Naive thymus-derived CD4-positive, alpha-beta T cell (primary cell): ENCODE measurements at places on chromosomes 3 and 15. TPM values are rescaled to one million over a fixed set of nuclear protein-coding genes. Genes with fewer than 3 reads are reported as not detected.

- peak; percentile 29 for DNase-seq
Measured at GRCh38 chr3:43855674-43856299, 165.0 kb downstream of the ABHD5 start.

GRCh38 chr3:188472336-188472735, 318.4 kb downstream of the LPP start:
- DNase-seq, result no peak

NR2F2 gene
- total RNA-seq, result not detected

- no peak for DNase-seq
Measured at GRCh38 chr15:89367485-89368451, 33.1 kb upstream of the POLG start.

DNA sequence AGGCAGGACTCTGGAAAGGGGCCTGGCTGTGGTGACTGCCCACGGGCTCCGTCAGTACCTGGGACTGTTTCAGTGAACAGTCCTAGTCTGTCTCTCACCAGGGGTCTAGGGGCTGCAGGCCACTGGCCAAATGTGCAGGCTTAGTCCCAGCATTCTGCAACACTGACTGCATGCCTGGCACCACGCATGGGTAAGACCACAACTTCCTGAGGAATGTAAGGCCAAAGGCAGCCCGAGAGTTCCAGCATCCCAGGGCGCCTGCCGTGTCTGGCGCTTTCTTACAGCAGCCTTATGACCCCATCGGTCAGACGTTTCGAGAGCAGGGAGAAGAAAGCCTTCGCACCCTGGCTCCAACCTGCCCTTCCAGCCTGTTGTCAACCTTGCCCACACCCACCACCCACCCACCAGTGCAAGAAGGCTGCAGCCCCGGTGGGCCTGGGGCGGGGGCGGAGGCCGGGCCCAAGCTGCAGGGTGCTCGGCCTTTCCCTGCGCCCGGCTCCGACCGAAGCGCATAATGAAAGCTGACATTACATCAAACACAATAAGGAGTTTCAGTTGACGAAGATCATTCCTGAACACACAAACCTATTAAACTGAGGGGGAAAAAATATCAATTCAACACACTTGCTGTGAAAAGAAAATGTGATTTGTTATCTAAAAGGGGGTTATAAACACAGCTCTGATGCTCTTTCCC, 29.5 kb upstream of the TMEM115 start:
- DNase-seq, result no peak

GRCh38 chr3:39479701-39480414, 12.4 kb downstream of the MOBP start:
- no peak for DNase-seq

DNA sequence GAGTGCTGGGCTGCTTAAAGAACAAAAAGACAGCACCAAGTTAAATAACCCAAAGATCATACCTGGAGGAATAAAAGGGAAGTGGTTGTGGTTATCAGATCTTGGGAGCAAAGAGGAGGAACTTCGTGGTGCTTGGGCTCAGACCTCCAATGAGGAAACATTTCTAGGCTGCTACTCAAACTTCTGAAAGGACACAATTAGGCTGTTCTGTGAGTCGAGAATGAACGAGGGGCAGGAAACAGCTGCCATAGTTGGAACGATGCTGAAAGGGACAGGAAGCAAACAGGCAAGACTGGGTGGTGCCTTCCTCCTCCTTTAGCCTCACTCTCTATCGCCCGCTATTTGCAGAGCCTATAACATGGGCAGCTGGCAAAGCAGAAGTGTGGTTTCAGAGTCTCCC, 276.3 kb upstream of the ARRDC4 start:
- DNase-seq, result no peak

ADAMTS17 gene
- total RNA-seq, result 2.0 and 2.4 TPM in 2 replicates

- no peak for DNase-seq
Measured at GRCh38 chr3:133455960-133456359, 56.1 kb downstream of the BFSP2 start.

STAG1 gene
- 42.0 TPM for total RNA-seq

- DNase-seq, result no peak
Measured at GRCh38 chr15:34625007-34625406, 41.6 kb upstream of the GOLGA8B start.

DNA sequence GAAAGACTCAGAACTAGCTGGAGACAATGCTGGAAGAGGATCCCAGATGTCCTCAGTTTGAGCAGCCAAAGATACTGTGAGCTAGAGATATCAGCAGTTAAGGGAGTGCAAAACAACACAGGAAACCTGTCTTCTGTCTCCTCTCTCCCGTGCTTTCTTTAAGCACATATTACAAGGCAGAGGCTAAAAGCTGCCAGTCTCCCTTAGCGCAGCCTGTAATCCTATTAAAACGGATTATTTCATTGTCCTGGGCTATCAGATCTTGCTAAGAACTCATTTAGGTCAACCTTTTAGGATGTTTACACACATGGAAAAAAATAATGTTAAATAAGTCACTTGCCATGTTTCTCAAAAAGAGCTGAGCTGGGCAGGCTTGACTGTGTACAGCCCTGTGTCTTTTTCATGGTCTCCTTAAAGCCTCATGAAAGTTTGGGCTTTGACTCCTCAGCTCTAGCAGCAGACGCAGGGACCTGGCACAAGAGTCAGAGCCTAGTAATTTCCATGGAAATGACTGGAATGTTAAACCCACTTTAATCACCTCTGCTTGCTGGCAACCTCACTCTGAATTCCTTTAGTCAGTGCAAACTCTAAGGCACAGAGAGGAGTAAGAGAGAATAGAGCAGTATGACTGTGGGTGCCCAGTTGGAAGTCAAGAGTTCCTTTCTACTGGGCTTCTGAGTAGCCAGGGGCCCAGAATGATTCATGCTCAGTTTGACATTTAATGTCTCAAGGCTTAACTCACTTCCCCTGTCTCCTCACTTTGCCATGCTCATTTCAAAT, 491.9 kb downstream of the NTRK3 start:
- DNase-seq, result no peak

DNA sequence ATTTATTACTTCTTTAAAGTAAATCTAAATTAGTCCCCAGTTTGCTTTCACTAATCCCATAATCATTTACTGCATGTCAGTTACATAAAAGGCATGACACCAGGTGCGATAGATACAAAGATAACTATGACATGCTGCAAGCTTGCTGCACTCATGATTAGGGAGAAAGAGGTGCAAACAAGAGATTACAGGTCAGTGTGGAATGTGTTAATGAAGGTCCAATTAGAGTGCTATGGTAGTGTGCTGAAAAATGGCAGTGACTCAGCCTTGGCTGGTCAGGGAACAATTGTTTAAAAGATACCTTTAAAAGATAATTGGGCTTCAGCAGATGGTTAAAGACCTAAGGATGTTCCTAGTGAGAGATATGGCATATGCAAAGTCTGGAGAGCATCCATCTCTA, 352.6 kb upstream of the TGFBR2 start:
- no peak for DNase-seq

DNA sequence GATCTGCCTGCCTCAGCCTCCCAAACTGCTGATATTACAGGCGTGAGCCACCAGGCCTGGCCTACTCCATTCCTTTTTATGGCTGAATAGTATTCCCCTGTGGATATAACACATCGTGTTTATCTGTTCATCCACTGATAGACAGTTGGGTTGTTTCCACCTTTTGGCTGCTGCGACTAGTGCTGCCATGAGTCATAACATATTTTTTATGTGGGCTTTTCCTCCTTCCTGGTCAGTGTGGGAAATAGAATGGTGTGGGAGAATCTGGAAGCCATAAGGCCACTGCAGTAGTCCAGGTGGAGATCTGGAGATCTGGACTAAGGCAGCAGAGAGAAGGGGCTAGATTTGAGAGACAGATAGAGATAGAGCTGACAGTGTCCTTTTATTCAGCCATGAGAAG, 16.2 kb downstream of the LCMT2 start:
- no peak for DNase-seq

DNA sequence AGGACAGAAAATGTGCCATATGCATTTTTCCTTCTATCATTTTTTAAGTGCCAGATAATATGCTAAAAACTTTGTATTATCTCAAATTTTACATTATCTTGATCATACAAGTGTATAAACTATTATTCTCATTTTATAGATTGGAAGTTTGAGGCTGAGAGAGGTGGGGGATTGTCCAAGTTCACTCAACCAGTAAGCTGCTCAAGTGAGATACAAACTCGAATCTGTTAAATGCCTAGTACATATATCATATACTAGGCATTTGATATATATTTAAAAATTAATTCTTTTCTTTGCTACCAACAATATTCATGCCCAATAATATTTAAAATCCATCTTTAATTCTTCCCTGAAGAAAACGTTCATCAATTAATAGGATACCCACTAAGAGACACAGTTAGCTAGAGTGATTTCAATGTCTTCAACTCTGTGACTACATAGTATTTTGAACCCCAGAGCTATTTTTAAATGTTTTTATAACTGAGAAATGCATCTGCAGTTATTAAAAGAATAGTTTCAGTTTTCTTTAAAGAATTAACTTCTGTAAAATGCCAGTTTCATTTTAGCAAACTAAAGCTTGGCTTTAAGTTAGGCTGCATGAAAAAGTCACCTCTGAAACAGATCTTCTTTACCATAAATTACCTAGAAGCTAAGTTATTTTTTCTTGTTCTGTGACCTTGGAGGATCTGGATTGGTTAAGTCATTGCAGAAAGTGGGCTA, 40.4 kb downstream of the IQCB1 start:
- no peak for DNase-seq

GRCh38 chr3:69838217-69838616, 99.0 kb downstream of the MITF start:
- DNase-seq, result no peak

- DNase-seq, result no peak
Measured at GRCh38 chr15:98403169-98403568, 245.2 kb upstream of the IGF1R start.

- peak; percentile 38 for DNase-seq
Measured at GRCh38 chr3:15313461-15313860, 18.9 kb downstream of the SH3BP5 start.

GRCh38 chr15:88262064-88262463, 5.5 kb upstream of the NTRK3 start:
- no peak for DNase-seq

TM4SF18 gene
- total RNA-seq, result not detected

CSPG5 gene
- total RNA-seq, result 0.10 TPM

- DNase-seq, result no peak
Measured at GRCh38 chr3:38746641-38747040, 69.4 kb downstream of the SCN10A start.

GRCh38 chr15:69784798-69785566, 312.7 kb downstream of the TLE3 start:
- no peak for DNase-seq

CHSY1 gene
- total RNA-seq, result 45.1 and 47.0 TPM in 2 replicates

DNA sequence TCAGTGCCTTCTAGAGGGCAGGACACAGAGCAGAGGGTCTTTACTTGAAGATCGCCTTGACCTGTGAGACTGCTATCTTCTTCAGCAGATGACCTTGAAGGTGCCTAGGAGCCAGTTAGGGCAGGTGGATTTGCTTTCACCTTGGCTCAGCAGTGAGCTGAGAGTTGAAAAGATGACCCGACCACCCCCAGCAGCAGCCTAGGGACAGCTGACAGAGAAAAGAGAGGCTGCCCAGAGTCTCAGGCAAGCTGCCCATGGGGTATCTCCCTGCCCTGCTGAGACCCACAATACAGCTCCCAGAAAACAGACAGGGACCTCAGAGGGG, 453 bp upstream of the LTF start:
- DNase-seq, result no peak

KBTBD12 gene
- not detected in 2 replicates for total RNA-seq
